ENCODE measurements at places on chromosomes 13 and 19. TPM values are rescaled to one million over a fixed set of nuclear protein-coding genes. Genes with fewer than 3 reads are reported as not detected.

The RXFP2 gene
- total RNA-seq = 0.19 TPM

The OVOL3 gene
- not detected for total RNA-seq

The CNFN gene
- 1.3 TPM for total RNA-seq

The CDC42EP5 gene
- 67.8 TPM for total RNA-seq

The BRME1 gene
- 1.3 TPM for total RNA-seq

The HIPK4 gene
- total RNA-seq = 0.89 TPM

The HMG20B gene
- 24.7 TPM for total RNA-seq

The NALCN gene
- total RNA-seq = 1.5 TPM

The ZNF548 gene
- 29.6 TPM for total RNA-seq

The NOVA2 gene
- 13.5 TPM for total RNA-seq

The LRRC63 gene
- total RNA-seq = 0.17 TPM

The ZNF529 gene
- 16.7 TPM for total RNA-seq

The GFY gene
- total RNA-seq = 0.77 TPM

The FPR2 gene
- total RNA-seq = not detected

The AXL gene
- total RNA-seq = 1.3 TPM

The ZNF560 gene
- total RNA-seq = not detected

- ATAC-seq = peak; percentile 17
These were observed 5.8 kb downstream of the GMIP start for GRCh38 chr19:19637523-19638251.

DNA sequence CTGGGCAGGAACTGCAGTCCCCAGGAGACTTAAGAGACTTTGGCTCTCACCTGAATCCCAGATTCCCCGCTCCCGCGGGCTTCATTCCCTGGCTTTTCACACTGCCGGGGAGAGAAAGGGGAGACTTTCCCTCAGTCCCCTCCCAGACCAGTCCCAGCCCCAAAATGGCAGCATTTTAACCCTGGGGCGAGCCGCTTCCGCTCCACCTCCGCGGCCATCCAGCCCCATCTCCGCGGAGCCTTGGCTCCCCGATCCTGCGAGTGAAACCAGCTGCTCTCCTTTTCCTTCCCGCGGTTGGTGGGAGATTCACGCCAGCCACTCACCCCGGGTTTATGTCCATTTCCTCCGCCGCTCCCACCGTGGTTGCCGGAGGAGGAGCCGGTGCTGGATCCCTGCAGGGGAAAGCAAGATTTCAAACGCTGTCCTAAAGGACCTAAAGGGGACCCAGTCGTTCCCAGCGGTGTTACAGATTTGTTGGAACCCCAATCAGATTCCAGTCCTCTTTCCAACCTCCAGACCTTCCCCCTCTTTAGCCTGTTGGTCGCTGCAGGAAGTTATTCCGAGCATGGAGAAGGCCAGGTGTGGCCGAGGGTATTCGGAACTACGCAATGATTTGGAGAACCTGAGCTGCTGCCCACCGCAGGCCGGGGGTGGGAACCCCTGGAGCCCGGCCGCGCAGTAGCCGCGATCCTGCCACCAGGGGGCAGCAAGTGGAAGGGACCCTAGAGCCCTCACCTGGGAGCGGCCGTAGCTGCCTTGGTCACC is 3.4 kb downstream of the DMKN start:
- peak; percentile 50 for ATAC-seq

- no peak for ATAC-seq
These were observed 40.6 kb upstream of the GJB6 start for GRCh38 chr13:20272588-20273171.

GRCh38 chr13:94825507-94825906 is 113.2 kb upstream of the SOX21 start:
- ATAC-seq = peak; percentile 75

DNA sequence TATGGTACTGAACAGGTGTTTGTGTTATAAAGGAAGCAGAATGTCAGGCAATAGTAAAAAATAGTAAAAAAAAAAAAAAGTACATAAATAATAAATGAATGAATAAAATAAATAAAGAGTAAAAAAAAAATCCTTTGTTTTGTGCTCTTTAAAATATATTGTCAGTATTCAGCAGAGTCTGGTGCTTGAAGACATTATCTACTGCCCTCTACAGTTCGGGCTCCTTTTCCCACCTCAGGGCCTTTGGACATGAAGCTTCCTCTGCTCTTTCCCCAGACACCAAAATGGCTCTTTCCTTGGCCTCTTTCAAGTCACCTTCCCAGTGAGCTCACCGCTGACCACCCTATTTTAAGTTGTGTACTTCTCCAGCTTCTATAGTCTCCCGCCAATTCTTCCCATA is 137.5 kb downstream of the TNFRSF19 start:
- no peak for ATAC-seq

- no peak for ATAC-seq
These were observed 5.9 kb downstream of the SLC1A5 start for GRCh38 chr19:46782355-46783019.

GRCh38 chr13:66565279-66565678 is 664.9 kb downstream of the PCDH9 start:
- no peak for ATAC-seq

GRCh38 chr19:38070573-38070972 is 153.4 kb downstream of the DPF1 start:
- ATAC-seq = no peak

DNA sequence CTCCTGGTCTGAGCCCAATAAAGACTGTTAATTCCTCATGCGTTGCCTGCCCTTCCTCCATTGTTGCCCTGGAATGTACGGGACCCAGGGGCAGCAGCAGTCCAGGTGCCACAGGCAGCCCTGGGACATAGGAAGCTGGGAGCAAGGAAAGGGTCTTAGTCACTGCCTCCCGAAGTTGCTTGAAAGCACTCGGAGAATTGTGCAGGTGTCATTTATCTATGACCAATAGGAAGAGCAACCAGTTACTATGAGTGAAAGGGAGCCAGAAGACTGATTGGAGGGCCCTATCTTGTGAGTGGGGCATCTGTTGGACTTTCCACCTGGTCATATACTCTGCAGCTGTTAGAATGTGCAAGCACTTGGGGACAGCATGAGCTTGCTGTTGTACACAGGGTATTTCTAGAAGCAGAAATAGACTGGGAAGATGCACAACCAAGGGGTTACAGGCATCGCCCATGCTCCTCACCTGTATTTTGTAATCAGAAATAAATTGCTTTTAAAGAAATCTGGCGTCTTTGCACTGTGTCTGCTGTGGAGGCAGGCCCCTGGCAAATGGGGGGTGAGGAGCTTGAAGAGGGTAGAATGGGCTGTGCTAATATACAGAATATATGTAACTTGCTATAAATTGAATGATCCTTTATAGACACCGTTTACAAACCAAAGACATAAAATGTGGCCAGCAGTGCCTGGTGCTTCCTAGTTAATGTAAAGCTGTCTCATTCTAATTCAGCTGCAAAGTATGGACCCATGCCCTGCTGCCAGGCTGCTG is 4.2 kb upstream of the RPS11 start:
- no peak for ATAC-seq

DNA sequence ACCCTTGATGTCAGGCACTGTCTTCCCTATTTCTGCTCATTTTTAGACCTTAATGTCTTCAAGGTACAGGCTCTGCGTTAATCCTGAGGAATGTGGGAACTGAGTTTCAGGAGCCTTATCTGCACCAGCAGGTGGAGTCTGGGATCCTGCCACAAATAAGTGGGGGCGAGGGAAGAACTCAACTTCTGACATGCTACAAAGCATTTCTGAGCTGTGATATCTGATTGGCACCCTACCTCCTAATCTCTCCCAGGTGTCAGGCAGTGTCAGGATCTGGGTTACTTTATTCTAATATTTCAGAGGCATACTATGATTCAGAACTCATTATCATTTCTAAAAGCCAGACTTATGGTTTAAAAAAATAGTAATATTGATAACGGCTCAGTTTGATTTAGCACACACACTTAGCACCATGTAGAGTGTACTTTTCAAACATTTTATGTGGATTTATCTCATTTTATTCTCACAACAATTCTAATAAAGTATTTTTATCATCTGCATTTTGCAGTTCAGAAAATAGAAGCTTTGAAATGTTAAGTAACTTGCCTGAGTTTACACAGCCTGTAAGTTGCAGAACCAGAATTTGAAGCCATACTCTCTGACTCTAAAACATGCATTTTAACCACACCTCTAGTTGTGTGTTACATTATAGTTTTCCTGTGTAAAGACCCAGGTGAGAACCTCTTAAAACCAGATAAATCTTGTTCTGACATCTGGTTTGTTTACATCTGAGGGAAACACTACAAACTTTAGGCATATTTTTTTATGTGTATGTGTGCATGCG is 358.6 kb downstream of the TDRD3 start:
- ATAC-seq = no peak

GRCh38 chr13:50651922-50652321 is 191.6 kb downstream of the DLEU7 start:
- ATAC-seq = no peak

GRCh38 chr13:27419328-27419727 is 5.1 kb upstream of the GTF3A start:
- ATAC-seq = peak; percentile 90

DNA sequence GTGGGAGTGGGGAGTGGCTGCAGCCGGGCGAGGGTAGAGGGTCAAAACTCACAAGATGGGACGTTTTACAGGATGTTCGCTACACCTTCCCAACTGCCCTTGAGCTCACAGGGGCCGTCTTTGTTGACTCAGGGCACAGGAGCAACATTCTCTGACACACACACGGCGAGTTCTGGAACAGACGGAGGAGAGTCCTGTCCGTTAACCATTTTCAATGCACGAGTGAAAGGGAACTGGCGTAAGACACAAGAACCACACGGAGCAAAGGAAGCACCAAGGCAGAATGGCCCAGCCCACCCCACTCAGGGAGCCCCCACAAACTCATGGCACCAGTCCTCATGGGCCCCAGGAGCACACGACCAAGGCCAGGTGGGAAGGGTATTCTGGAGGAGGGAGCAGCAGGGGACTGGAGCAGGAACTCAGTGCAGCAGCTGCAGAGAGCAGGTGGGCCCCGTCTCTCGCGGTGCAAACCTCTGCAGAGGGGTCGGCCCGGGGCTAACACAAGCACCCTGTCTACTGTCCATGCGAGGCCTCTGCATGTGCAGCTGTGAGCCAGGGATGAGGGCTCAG is 37.9 kb upstream of the ISYNA1 start:
- no peak for ATAC-seq

- no peak for ATAC-seq
These were observed 213.7 kb downstream of the NALCN start for GRCh38 chr13:101202590-101202989.

- peak; percentile 63 for ATAC-seq
These were observed at the start of gene RINL for GRCh38 chr19:38877781-38878574. RINL (minus strand) TSS chr19:38878275; CDS start chr19:38876742, 1,533 bp downstream.

GRCh38 chr13:106440866-106441265 is 94.6 kb downstream of the EFNB2 start:
- ATAC-seq = no peak

DNA sequence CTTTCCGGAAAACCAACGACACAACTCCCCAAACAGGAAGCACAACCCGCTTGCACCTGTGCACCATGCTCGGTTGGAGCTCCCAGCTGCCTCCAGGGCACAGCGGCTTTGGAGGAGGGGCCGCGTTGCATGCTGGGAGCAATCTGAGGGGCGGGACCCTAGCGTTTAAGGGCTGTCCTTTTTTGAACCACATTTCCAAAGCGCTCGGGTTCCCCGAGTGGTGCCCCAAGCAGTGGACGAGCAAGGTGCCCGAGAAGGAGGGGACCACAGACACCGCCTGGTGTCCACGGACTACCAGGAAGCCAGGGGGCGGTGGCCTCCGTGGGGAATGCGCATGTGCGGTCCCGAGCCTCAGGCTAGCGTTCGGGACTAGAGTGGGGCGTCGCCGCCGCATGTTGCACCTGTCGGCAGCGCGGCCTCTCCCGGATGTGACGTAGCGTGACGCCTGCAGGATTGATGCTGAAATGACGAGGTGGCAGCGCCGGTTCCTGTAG is 11.9 kb upstream of the ZNF57 start:
- no peak for ATAC-seq

DNA sequence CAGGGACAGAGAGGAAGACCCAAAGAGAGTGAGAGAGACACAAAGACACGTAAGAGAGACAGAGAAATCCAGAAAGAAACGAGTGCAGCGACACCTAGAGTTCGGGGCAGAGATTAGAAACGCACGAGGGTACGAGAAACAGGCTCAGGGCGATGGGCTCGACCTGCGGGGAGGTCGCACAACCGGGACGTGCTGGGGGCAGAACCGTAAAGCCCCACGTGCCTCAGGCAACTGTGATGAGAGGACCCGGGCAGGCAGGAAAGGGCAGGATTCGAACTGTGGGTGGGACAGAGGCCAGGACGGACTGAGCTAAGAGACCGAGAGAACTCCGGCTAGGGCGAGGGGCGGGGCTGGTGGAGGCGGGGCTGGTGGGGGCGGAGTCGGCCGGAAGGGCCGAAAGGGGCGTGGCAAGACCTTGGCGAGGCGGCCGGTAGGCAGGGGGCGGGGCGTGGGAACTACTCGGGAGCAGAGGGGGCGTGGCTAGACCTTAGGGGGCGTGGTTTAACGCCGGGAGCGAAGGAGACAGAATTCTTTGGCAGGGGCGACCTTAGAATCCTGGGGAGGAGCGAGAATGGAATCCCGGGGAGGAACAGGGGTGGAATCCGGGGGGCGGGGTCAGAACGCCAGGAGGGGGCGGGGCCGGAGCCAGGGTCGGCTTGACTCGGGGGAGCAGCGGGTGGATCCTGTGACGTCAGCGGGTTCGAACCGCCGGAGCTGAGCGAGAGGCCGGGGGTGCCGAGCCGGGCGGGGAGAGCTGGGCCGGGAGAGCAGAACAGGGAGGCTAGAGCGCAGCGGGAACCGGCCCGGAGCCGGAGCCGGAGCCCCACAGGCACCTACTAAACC is at the start of gene NECTIN2:
Gene NECTIN2 (plus strand): TSS at position 686 of the 843 bp plus-strand sequence. CDS start 229 bp downstream, outside the sequence.
- ATAC-seq = peak; percentile 71

DNA sequence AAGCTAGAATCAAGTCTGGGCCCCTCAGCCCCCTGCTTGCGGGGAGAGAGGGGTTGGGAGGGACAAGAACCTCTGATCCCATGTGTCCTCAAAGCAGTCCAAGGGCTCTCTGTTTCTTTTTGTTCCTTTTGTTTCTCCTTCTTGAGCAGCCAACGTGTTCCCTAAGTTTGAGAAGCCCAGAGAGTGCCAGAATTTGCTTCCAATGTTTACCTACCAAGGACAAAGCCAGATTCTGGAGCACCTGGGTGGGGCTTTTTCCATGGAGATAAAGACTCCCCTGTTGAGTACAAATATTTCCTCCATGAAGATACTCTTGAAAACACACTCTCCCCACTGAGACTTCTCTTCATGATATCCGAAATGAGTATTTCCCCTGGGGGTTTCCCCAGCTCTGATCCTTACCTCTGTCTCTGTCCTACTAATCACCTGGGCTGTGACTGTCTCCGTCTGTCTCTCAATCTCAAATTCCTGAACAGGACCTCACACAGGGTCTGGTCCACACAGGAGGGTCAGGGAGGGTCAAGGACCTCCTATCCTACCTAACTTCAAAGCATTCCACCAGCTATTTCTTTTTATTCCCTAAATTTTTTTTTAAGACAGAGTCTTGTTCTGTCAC is 27.4 kb downstream of the CD177 start:
- ATAC-seq = no peak

DNA sequence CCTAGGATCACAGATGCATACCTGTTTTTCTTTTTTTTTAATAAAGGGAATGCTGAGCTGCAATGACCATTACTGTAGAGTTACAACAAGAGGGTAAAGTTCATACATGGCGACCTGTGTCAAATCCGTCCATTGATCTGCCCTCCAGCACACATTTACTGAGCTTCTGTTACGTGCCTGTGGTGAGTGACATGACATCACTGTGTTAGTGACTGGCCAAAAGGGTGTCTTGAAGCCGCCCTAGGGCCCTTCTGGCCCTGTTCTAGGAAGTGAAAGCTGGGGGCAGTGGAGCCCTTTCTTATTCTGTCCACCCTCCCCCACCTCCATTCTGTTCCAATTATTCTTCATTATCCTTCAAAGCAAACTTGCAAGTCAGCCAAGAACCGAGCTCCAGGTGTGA is 66.3 kb downstream of the ZIC5 start:
- ATAC-seq = no peak

GRCh38 chr13:91878491-91878890 is 480.1 kb downstream of the GPC5 start:
- ATAC-seq = no peak

Measured in motor neuron (in vitro differentiated cells).